ENCODE measurements at places on chromosomes 6 and 20.

GRCh38 chr6:55182016-55182650, 7.8 kb downstream of the HCRTR2 start:
- no peak for DNase-seq

- DNase-seq: no peak
Observed at GRCh38 chr20:51335329-51335841, 207.1 kb downstream of the NFATC2 start.

- peak; percentile 85 for DNase-seq
Observed at GRCh38 chr6:28943557-28944411, 20.0 kb upstream of the TRIM27 start.

DNA sequence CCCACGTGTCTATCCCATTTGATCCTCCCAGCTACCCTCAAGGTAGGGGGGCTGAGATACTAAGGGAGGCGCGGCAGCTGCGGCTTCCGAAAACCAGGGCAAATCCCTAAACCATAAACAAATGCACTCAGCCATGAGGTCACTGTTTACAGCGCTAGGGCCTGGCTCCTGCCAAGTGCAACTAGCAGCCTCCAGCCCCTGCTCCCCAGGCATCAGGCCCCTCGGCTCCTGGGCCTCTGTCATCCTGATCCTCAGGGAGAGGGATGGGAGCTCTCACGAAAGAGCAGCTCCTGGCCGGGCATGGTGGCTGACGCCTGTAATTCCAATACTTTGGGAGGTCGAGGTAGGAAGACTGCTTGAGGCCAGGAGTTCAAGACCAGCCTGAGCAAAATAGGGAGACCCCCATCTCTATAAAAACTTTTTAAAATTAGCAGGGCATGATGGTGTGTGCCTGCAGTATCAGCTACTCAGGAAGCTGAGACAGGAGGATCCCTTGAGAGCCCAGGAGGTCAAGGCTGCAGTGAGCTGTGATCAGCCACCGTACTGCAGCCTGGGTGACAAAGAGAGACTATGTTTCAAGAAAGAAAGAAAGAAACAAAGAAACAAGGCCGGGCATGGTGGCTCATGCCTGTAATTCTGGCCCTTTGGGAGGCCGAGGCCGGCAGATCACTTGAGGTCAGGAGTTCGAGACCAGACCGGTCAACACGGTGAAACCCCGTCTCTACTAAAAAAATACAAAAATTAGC, 42.5 kb upstream of the TLDC2 start:
- DNase-seq: no peak

DNA sequence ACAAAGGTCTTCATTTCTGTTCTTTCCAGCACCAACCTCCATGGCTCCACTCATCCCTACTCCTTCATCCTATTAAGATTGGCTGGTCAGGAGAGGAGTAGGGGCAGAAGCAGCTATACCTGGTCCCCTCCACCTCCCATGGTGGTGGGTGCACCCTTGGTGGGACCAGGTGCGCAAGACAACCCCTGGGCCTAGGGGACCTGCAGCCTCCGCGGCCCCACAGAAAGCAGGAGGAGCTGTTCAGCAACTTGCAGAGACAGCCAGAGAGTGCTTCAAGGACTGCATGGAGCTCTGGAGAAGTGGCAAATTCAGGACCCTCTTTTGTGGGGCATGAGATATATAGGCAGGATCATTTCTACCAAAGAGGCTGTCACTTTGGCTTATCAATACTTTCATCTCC, 9.8 kb downstream of the ULBP2 start:
- DNase-seq: no peak

DNA sequence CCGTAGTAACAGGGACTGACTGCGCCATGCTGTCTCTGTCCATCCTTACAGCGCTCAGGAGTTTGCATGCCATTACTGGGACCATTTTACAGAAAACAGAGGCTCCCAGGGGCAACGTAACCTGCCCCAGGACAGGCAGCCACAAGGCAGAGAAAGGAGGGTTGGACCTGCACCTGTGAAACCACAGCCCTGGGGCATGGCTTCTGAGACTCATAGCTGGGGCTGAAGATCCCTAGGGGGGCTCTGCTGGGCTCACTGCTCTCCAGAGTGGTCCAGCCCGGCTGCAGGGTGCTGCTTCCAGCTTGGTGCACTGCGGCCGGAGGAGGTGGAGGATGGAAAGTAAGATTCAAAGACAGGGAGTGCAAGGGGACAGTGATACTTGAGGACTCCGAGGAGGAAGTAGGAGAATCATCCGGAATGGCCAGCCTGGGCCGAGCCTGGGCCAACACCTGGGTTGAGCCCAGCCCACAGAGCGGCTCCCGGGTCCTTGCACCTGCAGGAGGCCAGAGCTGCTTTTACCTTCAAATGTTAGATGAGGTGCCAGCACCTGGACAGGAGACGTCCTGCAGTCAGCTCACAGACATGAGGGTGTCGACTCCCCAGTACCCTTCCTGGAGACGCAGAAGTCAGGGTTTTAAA, 183.2 kb downstream of the CDH4 start:
- no peak for DNase-seq

DNA sequence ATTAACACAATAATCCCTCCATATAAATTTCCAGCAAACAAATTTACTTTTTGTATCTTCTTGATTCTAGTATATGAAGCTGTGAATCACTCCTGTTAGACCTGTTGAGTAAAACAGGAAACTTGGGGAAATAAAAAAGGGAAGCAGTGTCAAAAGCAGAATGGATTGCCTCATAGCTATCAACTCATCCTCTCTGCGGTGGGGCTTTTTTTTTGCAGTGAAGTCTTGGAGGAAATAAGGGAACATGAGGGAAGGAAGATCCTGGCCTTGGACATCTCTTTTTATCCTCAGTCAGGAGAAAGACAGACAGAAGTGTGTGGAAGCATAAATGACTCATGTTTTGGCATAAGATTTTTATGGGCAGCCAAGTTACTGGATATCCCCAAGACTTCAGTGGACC, 332.5 kb downstream of the TFAP2A start:
- DNase-seq: no peak

GRCh38 chr6:72787391-72788031, 165.6 kb downstream of the KCNQ5 start:
- no peak for DNase-seq

DNA sequence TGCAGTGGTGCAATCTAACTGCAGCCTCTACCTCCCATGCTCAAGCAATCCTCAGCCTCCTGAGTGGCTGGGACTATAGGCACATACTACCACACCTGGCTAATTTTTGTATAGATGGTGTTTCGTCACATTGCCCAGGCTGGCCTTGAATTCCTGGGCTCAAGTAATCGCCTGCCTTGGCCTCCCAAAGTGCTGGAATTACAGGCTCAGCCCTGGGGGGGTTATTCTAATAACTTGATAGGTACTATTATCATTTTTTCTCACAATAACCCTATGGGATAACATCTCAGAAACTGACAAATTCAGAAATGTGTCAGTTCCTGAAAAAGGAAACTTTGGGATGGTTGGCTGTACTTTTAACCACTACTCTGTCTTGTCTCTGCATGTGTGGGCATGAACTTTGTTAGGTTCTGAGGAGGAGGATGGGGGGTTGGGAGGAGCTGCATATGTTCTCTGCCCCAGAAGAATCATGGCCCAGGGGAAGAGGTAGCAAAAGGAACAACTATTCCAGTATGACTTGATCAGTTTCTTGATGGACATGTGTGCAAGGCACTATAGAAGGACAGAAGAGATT, 169.9 kb downstream of the CARMIL1 start:
- DNase-seq: no peak

DNA sequence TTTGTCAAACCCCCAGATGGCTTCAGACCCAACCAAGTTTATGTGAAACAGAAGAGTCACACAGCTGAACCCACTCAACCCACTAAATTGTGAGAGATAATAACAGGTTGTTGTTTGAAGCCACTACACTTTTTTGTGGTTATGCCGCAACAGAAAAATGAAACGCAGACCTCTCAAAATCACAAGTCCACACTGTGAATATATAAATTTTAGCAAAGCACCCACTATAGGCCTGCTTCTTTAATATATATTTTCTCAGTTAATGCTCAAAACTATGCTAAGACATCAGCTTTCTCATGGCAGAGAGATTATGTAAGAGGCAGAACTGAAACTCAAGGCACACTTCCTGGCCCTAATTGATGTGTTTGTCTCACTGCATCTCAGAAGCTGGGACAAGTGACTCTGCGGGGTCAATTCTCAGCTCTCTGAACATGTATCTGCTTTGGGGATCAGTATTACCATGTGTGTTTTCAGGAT, 27.7 kb downstream of the MAP3K5 start:
- DNase-seq: no peak

DNA sequence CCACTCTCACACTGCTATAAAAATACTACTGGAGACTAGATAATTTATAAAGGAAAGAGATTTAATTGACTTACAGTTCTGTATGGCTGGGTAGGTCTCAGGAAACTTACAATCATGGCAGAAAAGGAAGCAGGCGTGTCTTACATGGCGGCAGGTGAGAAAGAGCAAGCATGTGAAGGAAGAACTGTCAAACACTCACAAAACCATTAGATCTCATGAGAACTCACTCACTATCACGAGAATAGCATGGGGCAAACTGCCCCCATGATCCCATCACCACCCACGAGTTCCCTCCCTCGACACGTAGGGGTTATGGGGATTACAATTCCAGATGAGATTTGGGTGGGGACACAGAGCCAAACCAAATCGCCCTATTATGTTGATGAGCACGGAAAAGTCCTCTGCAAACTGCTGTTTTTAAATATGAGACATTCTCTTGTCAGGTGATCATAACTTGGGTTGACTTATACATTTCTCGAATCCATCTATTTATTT, 133.5 kb downstream of the AIG1 start:
- DNase-seq: no peak

- no peak for DNase-seq
Observed at GRCh38 chr6:137983269-137983668, 116.2 kb downstream of the TNFAIP3 start.

- DNase-seq: no peak
Observed at GRCh38 chr20:32021091-32021490, 10.9 kb downstream of the CCM2L start.

DNA sequence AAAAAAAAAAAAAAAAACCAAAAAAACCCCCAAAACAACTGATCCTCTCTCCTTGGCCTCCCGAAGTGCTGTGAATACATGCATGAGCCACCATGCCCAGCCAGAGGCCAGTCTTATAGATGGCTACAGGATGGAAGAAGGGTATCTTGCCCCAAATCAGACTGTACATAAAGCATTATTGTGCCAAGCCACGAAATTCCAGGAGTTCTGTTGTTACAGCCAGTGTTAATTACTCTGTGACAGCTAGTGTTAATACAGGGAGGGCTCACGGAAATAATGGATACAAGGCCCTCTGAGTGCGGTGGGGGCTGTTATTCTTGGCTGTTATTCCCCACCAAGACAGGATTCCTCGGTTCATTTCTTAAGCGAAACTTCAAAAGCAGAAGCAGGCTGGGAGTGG, 1.4 kb upstream of the CLPSL2 start:
- no peak for DNase-seq

DNA sequence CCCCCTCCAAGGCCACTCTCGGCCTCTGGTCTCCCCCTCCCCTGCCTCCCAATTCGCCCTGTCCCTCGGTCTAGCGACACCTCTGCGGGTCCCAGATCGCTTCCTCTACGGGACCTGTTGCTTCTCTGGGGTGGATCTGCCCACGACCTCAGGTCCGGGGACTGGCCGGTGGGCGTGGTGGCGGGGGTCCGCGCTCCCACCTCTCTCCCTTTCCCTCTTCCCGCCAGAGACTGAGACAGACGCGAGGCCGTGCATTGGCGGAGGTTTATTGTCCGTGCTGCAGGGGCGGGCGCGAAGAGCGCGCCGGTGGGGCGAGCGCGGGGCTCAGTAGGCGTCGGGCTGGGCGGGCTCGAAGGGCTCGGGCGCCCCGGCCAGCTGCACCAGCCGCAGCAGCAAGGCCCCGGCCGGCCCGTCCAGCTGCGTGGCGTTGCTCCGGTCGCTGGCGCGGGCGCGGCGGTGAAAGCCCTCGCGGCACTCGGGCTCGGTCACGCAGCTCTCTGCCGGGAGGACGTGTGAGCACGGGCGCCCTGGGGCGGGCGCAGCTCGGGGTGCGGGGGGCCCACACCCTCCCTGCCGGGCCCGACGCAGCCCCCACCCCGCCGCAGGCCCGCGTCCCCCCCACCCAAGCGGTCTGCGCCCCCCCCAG, 2.1 kb downstream of the AVP start:
- no peak for DNase-seq

- no peak for DNase-seq
Observed at GRCh38 chr6:137167702-137168377, 5.6 kb downstream of the IL22RA2 start.

GRCh38 chr6:106466211-106466610, 105.7 kb downstream of the CRYBG1 start:
- DNase-seq: no peak

- no peak for DNase-seq
Observed at GRCh38 chr6:54929245-54929909, 82.8 kb downstream of the FAM83B start.

GRCh38 chr6:151682251-151682650, 125.2 kb upstream of the ESR1 start:
- no peak for DNase-seq

DNA sequence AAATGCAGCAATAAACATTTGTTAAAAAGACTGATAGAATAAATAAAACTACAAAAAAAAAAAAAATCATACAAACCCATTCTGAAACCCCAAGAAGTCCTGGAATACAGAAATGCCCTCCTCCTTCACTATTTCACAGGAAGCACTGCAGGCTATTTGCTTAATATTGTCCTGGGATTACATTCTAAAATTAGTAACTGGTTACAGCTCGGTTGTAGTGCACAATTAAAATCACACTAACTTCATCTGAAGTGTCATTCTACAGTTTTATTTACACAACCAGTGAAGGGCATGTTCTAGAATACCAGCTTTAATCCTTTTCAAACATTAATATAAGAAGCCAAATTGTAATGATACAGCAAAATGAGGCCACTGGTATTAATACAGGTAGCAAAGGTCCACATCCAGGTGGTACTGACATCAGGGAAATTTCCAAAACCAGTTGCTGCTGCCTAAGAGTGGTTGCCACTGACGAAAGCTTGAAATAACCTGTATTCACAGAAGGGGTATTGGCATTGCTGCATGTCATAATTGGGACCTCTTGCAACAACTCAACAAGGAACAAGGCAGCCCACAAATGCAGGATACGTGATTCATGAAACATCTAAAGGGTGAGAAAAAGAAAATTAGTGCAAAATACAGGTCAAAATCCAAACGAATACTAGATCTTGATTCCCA, 26.9 kb downstream of the AKIRIN2 start:
- no peak for DNase-seq

GRCh38 chr6:25966711-25967110, 4.1 kb downstream of the TRIM38 start:
- no peak for DNase-seq
